Sigmoid colon (tissue), 7 donors: ENCODE measurements at places on chromosomes 3 and 15. TPM values are rescaled to one million over a fixed set of nuclear protein-coding genes. Genes with fewer than 3 reads are reported as not detected.

DNA sequence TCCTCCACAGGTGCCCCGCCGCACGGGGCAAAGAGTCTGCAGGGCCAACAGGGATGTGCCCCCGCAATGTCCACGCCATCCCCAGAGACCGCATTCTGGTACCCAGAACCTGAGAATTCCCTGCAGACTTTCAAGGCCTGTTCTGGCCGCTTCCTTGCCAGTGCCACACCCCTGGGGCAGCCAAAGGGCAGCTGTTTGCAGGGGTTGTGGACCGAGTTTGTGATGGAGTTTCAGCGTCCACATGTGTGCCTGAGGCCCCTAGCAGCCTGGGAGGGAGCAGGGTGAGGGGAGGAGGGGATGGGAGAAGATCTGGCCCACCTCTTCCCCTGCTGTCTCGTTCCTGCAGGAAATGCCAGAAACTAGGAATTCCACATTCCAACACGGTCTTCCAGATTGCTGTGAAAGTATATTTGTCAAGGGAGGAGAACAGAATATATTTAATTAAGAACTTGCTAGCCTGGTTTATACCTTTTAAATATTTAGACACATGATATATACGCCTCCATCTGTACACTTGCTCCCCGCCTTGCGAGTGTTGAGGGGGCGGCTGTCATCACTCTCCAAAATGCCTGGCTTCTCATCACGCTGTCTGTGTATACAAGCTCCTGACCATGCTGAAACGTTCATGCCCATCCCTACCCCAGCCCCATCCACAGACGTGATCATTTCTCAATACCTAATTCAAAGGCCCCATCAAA is 31.1 kb upstream of the RASA2 start:
- DNase-seq = no peak

GRCh38 chr3:75101329-75102147 is 487.1 kb upstream of the CNTN3 start:
- no peak for DNase-seq

DNA sequence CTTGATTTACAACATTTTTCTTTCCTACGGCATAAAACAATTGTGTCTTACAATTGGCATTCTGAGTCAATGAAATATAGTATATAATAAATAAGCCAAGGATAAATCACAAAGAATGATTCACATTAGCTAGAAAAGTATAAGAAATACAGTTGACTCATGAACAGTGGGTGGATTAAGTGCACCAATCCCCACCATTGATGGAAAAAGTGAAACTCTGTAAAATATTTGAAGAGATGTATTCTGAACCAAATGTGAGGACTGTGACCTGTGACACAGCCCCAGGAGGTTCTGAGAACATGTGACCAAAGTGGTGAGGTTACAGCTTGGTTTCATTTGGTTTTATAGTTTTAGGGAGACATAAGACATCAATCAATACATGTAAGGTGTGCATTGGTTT is 227.5 kb downstream of the ALCAM start:
- DNase-seq = no peak

DNA sequence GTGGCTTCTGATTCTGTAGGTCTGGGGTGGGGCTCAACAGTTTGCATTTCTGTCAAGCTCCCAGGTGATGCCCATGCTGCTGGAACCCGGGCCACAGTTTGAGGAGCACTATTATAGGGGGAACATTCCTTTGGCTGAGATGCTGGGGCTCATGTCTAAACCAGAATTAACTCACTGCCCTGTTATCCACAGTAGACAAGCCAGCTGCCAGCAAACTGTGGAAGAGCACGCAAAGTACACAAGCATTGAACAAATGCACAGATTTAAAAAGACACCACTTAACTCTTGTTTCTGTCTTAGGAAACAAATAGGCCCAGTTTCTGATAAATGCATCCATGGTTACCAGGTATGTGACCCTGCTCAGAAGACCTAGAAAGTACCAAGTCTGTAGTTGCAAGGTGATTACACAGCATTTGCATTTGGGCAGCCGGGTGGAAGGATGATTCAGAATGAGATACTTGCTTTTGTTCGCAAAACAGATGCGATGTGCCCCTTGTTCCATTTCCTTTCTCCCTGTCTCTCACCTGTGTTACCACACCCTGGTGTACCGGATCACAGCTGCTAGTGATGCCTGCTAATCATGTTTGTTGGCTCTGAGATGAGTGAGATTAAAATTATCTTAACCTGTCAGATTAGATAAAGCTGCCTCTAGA is 12.4 kb downstream of the GYG1 start:
- DNase-seq = no peak

DNA sequence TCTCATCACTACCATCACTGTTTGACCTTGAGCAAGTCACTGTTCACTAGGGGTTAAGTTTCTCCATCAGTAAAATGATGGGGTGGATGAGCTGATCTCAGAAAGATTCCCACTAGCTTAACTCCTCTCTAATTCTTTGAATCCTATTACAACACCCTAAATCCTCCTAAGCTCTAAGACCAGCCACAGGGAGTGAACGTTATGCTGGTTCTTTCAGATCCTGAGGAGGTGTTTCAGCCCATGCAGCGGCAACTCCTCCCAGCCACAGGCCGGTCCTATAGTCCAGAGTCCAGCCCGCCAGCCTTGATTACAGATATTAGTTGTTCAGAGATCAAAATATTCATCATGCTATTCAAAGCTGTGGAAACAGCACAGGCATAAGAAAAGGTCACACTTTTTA is 15.1 kb downstream of the MB21D2 start:
- DNase-seq = no peak

DNA sequence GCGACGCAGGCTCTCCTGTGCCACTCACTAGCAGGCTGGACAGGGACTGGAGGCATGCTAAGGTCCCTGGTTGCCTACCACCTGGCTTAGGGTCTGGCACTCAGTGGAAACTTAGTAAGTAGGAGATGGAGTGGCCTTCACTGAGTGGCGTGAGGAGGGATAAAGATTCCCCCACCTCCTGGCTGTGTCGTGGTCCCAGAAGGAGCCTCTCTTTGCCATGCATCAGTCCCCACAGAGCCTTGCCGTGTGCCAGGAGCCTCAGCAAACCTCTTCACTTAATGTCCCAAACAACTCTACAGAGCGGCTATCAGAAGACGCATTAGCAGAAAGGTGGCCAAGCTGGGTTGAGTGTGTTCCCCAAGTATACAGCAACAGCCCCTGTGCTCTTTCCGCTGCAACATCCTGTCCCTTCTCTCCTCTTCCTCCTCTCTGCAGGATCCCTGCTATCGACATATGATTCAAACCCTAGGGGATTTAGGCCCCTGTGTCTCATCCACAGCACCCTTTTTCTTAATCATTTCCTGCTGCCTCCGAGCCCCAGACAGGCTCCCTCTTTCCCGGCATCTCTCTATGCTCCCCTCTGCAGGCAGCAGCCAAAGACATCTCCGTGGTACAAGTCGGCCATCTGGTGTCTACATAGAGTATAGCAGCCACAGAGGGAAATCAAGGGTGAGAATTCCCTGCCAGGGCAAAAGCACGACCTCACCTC is 66.7 kb downstream of the SLC6A1 start:
- peak; percentile 75 for DNase-seq

- no peak for DNase-seq
These were observed 265.4 kb upstream of the HES1 start for GRCh38 chr3:193870376-193871219.

DNA sequence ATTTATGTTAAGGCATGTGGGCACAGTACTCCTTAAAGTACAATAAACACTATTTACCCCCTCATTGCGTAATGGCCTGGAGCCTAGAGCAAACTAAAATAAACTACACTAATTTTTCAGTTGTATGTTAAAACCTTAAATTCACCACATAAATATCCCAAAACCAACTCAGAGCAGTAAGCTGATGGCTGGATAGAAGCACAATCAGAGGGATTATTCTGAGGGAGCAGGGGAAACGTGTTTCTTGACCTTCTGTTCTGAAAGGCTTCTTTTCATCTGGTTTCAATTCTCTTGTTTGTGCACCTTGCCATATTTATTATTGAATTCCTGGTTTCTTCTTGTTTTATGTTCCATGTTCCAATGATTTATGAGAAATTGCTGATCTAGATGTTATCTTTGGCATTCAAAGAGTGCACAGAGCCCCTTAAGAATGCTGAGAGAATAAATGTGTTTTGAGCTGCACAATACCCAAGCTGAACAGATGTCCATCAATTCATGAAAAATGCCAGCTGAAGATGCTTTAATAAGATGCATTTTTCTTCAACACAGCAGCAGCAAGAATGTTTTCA is 29.6 kb downstream of the RPL22L1 start:
- no peak for DNase-seq

DNA sequence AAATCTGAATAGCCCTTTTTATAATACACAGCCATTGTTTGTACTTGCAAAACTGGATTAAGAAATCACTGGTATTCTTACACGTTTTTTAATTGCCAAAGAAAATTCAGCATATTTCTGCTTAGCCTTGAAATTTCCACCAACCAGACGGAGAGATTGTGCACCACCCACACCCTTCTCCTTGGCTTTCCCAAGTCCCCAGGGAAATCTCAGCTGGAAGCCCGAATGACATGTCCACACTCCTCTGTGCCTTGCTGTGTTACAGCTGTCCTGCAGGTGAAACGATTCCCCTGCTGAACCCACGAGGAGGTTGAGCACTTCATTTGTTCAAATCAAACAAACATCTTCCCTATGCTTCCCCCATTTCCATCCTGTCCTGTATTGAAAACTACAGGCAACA is 49.6 kb upstream of the PPARG start:
- DNase-seq = peak; percentile 76

GRCh38 chr15:51390966-51391422 is 49.5 kb downstream of the GLDN start:
- DNase-seq = no peak

DNA sequence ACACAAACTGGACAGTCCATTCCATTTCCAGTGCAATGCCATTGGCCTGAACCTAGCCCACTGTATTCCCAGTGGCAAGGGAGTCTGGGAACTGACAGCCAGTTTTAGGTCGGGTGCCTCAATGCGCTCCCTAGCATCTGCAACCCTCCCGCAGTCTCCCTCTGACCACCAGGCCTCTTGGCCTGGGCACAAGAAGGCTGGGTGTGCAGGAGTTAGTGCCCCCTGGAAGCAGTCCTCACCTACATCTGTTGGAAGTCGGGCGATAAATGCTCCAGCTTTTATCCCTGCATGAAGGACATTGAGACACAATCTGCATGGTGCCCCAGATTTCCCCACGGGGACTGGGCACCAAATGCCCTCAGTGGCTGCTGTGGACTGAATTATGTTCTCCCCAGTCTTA is 12.7 kb downstream of the C3orf22 start:
- DNase-seq = peak; percentile 34

DNA sequence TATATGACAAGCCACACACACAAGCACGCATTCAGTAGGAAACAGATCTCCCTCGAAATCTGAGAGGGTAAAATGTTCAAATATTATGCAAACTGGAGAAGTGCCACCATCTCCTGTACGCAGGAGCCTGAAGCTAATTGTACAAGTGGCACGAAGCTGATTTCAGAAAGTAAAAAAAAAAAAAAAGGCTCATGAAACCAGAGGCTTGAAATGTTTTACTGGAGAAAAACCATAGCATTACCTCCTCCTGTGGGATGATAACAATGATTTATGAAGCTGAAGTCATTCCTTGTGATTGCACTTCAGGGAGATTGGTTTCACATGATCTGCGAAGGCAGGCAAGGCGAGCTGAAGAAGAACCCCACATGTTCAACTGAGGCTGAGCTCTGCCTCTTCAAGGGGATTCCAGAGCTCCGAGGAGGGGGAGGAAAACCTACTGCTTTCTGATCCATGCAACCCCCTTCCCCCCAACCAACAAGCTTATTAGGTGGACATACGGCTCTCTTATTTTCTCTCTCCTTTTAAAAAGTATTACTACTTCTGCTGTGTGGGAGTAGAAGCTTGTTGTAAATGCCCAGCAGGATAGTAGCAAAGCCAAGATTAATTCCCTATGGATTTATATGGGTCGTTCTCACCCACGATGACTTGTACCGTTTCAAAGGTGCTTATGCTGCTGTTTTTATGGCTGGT is 101.1 kb downstream of the GREM1 start:
- no peak for DNase-seq

- no peak for DNase-seq
These were observed 7.0 kb upstream of the DMXL2 start for GRCh38 chr15:51629612-51630011.

DNA sequence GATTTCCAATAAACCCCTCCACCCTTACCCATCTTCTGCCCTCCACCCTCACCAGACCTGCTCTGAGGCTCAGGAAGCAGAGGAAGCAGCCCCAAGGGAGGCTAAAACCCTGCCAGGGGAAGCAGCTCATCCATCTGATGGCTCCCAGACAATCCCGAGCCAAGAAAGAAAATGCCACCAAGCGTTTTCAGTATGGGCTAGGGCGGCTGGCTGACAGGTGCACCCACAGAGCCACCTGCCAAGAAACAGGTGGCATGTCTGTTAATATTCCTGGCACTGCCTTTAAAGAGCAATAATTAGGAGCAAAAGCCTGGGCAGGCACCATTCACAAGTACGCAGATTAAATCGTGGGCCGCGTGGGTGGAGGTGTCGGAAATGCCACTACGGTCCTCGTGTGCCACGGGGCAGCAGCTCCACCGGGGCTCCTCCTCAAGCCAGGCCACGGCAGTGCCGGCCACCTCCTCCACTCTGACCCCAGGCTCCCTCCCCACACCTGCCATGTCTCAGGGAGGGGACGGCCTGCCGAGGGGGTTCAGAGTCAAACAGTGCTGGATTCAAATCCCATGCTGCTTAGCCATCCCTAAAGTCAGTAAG is 23.9 kb upstream of the GRIP2 start:
- DNase-seq = no peak

DNA sequence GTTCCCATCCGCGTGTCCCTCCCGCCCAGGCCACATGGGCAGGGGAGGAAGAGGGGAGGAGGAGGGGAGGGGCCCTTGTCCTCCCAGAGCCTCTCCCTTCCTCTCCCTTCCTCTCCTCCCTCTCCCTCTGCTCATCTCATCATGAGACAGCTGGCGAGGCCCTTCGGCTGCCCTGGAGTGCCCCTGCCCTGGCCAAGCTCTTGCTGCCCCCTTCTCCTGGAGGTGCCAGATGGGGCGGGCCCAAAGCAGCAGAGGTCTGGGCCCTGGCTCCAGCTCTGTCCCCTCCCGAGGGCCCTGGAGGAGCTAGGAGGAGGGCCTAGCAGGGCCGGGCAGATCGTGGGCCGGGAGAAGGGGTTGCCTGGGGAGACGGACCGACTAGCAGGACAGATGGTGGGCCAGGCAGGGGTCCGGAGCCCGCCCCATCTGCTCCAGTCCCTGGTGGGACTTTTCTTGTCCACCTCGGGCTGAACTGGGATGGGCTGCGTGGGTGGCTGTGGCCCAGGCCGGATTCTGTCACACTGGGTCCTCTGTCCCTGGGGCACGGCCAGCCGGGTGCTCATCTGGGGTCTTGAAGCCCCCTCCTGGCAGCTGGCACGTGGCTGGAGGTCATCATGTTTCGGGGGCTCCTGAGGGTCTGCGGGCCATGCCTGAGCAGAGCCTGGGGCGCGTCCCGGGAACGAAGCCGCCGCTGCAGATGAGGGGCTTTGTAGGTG is 183.4 kb downstream of the GOLGA6L6 start:
- peak; percentile 72 for DNase-seq

Gene KLHL40
- under 0.01 TPM for total RNA-seq

Gene ISL2
- total RNA-seq = 2.5 TPM

Gene TLR9
- 0.55 TPM for total RNA-seq
